ENCODE measurements at places on chromosomes 5 and 9.

DNA sequence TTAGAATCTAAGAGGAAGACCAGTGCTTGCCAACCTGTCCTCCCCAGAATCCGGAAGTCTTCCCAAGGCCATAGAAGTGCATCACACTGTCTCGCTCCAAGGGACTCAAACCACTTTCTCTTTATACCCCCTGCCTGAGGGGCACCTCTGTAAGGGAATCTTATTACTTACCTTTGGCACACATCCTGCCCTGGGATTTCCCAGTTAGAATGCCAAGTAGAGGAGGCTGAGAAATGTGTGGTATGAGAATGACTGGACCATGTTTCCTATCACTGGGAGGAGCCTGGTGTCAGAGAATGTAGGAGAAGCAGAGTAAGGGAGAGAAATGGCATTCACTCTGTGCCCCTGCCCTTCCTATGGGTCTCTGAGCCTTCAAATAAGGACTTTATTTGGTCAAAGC lies 85.8 kb downstream of the AOPEP start:
- no peak for DNase-seq

- DNase-seq = no peak
These were observed 280.8 kb upstream of the GRIA1 start for GRCh38 chr5:153209687-153210086.

GRCh38 chr5:159098603-159099436 lies 896 bp downstream of the EBF1 start:
- DNase-seq = no peak

GRCh38 chr5:112440031-112440430 lies 21.0 kb upstream of the EPB41L4A start:
- DNase-seq = no peak

- DNase-seq = no peak
These were observed 17.8 kb upstream of the CCNJL start for GRCh38 chr5:160330212-160330611.
